ENCODE measurements at places on chromosomes 3 and 15.

DNA sequence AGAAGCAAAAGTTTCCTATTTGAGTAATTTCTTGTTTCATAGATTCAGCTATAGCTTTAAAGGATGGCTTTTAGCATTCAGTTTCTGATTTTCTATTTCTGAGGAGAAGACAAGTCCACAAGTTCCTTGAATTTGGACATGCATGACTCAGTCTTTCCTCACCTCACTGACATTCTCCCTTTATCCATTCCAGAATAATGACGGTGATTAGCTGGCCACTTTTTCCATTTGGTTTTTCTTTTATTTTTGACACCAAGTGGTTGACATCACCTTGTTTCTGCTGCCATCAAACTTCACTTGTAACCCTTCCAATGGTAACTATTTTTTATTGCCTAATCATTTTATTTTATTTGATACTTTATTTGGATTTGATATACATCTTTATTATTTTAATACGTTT is 404.4 kb upstream of the KCNMB2 start:
- DNase-seq, result no peak

DNA sequence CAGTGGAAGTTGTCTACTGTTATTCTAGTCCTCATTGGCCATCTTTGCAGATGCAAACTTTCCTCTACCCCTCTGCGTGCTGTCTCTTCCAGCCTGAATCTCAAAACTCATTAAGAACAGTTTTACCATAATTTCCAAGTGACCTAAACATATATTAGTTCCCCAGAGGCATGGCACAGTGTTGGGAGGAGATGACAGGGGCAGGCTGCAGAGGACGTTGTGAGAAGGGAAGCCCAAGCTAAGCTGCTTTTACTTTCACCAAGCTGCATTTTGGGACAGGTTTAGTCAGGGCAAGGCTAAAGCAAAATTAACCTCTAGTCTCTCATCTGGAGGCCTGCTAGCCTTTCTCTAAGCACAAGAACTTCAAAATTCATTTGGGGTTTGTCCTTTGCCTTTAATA is 318.6 kb upstream of the SATB1 start:
- no peak for DNase-seq

- peak; percentile 56 for DNase-seq
Observed at GRCh38 chr3:30607032-30607833, 832 bp downstream of the TGFBR2 start.

DNA sequence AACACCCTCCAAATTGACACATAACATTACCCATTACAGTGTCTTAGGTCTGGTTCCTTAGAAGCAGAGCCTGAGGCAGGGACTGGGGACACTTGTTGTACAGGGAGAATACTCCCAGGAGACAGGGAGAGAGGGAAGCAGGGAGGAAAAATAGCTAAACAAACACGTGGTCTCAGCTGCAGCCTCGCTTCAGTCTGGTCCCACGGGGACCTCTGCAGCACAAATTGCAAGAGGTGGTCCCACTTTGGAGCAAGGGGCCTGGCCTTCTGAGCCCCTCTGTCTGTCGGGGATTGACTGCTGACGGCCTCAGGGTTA is 25.0 kb upstream of the PLA2G4D start:
- DNase-seq, result no peak

GRCh38 chr3:50258979-50259378 is 10.0 kb upstream of the SEMA3B start:
- no peak for DNase-seq

- DNase-seq, result no peak
Observed at GRCh38 chr3:177356113-177356512, 158.8 kb upstream of the TBL1XR1 start.

GRCh38 chr3:114445233-114445632 is 151.4 kb downstream of the TIGIT start:
- DNase-seq, result no peak

DNA sequence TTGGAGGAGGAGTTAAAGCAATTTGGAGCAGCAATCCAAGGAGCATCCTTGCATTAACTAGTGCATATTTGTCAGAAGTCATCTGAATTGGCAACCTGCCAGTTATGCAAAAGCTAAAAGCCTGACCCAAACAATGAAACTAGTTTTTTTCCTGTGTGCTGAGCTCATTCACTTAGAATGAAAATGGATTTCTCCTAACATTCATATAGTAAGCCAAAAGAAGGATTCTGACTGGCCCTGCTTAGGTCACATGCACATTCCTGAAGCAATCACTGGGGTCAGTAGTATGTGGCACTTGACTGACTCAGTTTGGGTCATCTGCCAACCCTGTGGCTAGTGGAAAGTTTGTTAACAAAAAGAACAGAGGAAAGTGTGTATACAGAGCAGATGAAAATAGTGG is 30.5 kb downstream of the OXSM start:
- no peak for DNase-seq

DNA sequence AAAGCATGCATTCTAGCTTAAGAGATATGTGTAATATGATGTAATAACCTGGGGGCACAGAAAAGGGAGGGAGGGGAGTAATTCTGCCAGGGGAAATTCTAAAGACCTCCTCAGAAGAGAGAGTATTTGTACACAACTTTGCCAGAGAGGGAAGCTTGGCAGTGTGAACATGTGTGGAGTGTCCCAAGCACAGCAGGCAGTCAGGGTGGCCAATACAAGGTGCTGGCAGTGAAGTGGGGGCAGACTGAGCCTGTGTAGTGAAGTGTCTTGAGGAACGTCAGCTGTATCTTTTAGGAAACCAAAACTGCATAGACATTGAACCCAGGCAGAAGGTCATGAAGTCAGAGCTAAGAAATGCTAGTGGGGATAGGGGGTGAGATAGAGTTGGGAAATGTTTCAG is 29.7 kb upstream of the TMEM42 start:
- no peak for DNase-seq

- no peak for DNase-seq
Observed at GRCh38 chr3:170792471-170792870, 77.5 kb downstream of the RPL22L1 start.

GRCh38 chr3:173789530-173790162 is 392.1 kb downstream of the NLGN1 start:
- no peak for DNase-seq

DNA sequence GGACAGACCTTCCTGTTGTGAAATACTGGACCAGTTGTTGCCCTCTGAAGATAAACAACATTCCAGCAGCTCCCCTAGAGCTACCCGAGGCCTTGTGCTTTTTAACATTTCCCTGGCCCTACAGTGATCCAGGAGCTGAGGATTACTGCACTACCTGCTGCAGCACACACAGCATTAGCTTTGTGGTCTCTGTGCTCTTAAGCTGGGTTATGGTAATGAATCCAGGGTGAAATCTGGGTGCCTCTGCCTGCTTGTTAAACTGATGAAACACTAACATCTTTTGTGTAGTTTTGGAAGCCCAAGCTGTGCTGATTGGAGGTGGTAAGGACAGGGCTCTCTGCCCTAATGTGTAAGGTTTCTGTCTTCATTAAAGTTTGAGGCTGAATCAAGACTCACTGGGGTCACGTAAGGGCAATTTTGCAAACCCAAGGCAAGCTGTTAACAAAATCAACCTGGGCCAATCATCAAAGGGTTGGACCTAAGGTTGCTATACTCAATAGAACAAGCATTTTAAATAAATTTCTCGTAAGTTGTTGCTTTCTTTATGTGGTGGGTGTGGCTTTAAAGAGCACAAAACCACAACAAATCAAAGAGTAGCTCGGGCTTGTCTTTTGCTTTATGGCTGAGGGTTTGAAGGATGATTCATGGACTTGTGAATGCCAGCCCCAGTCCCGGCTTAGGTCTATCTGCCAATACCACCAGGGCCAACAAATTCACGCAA is 183.9 kb downstream of the TPRG1 start:
- DNase-seq, result peak; percentile 14

DNA sequence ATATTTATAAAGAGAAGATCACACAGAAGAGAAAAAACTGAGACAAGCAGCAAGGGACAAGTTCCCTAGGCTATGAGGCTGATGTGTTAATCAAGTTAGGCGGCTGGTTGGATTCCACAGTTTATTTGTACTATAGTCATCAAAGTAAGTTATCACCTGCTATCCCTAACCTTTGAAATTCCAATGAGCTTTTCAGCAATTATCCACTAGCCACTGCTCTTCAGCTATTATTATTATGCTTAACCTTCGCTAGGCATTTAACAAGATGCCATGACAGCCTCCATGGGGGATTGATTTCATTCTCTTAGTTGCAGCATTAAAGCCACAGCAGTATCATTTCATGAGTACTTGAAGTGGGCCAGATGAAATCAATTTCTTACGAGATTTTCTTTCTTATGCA is 699.5 kb upstream of the NAALADL2 start:
- no peak for DNase-seq

DNA sequence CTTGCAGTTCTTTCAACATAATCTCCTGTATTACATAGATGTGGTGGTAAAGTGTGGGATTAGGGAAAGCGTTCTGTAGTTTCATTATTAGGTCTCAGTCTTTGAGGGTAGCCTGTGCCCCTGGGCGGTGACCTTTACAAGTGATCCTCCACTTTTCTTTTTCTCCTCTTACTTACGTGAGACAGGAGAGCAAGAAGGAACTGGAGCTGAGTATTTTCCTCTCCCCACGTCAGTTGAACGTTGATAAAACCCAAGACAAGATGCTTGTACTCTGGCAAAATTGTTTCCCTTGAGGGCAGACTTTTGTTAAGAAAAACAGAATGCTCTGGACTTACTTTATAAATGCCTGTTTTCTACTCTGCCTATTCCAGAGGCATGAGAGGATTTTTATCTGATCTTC is 378.7 kb downstream of the ZNF385D start:
- DNase-seq, result no peak

DNA sequence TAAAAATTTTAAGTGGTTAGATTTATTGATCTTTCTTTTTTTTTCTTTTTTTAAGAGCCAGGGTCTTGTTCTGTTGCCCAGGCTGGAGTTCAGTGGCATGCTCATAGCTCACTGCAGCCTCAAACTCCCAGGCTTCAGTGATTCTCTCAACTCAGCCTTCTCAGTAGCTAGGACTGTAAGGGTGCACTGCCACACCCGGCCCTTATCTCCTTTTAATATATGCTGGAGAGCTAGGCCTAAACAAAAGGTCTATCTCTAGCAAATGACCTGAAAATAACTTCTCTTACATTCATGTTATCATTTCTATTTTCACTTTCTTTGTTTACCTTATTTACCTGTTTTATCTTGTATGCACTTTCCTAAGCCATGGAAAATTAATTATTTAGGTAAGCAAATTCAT is 35.2 kb upstream of the MELTF start:
- no peak for DNase-seq

- no peak for DNase-seq
Observed at GRCh38 chr15:88918738-88919137, 5.6 kb upstream of the MFGE8 start.

DNA sequence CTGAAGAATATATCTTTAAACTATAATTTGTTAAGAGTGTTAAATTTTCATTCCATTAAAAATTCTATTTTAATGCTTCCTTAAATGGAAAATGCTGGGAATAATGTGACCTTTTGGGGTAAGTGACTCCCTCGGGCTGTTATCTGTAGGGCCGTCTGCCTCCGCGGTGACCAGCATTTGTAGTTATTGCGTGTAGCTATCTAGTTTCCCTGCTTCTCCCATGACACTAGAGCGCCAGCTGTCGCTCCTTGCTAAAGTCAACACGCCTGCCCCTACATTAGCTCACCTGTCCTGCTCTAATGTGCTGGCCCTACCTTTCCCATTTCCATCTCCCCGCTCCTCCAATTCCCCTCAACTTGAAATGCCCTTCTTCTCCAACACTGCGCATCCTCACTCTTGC is 12.4 kb upstream of the CHRM5 start:
- DNase-seq, result no peak

GRCh38 chr3:50393061-50393460 is 33.7 kb upstream of the TMEM115 start:
- no peak for DNase-seq

- no peak for DNase-seq
Observed at GRCh38 chr3:40070816-40071215, 238.7 kb upstream of the EIF1B start.

DNA sequence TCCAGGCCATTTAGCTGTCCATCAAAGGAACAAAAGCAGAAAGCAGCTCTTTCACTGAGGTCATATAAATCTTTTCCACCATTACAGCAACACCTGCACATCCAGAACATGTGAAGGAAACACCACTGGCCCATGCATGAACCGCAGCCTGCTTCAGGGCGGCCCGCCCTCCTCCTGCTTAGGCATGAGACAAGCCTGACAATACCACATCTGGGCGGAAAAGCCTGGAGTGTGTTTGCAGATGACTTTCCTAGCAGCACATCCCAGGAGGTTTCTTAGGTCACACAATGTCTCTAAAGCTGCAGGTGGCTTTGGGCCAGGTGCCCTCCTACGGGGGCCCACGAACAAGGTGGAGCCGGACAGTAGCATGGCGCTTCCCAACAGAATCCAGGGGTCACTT is 19.6 kb downstream of the CYFIP1 start:
- no peak for DNase-seq

DNA sequence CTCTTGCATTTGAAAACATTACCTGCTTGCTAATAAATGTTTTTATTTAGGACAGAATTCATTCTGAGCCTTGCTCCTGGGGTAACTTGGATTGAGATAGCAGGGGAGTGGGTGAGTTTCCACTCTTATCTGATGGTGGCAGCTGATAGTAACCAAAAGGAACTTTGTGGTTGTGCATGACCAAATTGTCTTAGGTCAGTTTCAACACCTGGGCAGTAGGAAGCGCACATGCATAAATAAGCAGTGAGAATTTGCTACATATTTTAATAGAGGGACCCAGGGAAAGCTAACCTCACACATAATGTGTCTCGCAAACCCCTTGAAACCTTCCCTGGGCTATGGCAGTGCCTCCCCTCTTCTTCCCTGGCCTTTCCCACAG is 65.4 kb upstream of the XCR1 start:
- DNase-seq, result no peak

DNA sequence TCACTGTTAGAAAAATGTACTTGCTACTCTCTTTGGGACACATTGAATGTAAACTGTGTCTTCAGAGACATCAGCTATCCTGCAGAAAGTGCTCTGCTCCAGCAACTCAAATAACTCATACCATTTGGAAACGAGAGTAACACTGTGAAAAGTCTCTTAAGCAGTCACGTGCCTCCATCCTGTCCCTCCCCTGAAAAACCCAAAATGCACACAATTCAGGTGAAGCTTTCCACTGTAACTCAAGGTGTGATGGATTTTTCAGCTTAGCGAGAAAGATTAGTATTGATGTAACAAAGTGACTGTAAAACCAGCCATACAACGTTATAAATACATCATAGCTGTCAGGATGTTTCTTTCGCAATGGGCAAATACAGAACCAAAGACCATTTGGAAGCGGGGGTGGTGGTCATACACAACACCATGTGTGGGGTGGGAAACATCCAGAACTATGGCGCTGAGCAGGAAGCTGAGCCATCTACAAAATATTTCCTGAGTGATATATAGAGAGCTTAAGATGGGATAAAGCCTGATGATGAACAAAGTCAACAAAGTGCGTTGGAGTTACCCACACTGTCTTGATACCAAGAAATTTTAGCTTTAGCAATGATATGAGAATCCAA is 332.3 kb downstream of the FOXP1 start:
- DNase-seq, result no peak

Measured in stimulated activated CD4-positive, alpha-beta T cell treated with anti-CD3 and anti-CD28 coated beads, TNF-alpha, amount 100 ng/mL, for 24 hours (primary cell).